Hippocampal formation (tissue), 2 donors: ENCODE measurements at places on chromosomes 12 and 14.

- DNase-seq: no peak
These were observed 25.0 kb downstream of the SH2B3 start for GRCh38 chr12:111430433-111431353.

GRCh38 chr14:81625343-81625742 is 91.7 kb upstream of the SEL1L start:
- no peak for DNase-seq

- DNase-seq: no peak
These were observed 35.5 kb downstream of the HECTD1 start for GRCh38 chr14:31172084-31172483.

DNA sequence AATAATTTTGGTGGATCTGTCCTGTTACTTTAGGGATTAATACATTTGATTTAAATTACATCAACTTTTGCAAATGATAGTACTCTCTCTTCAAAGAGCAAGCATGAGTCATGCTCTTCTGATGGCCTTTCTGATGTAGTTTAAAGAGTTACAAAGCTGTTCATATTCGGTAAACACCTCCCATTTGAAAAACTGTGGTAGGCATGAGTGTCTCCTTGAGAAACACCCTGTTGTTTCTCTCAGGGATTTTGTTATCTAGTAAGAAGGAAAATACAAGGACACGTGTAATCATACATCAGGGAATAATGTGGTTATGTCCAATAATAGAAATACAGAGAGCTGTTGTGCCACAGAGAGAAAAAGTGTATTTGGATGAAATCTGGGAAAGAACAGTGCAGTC is 53.3 kb upstream of the E2F7 start:
- no peak for DNase-seq

- no peak for DNase-seq
These were observed 37.7 kb downstream of the CFL2 start for GRCh38 chr14:34676516-34677211.

- DNase-seq: no peak
These were observed 97.1 kb downstream of the MYF5 start for GRCh38 chr12:80813820-80814219.

GRCh38 chr14:65170318-65170717 is 68.0 kb upstream of the MAX start:
- DNase-seq: peak; percentile 11

GRCh38 chr12:122203301-122204166 is at the start of gene B3GNT4:
Gene B3GNT4 (plus strand): TSS chr12:122203709. CDS start chr12:122204619, 910 bp downstream.
- no peak for DNase-seq

- no peak for DNase-seq
These were observed 111.5 kb upstream of the BCL2L14 start for GRCh38 chr12:11959117-11959823.

DNA sequence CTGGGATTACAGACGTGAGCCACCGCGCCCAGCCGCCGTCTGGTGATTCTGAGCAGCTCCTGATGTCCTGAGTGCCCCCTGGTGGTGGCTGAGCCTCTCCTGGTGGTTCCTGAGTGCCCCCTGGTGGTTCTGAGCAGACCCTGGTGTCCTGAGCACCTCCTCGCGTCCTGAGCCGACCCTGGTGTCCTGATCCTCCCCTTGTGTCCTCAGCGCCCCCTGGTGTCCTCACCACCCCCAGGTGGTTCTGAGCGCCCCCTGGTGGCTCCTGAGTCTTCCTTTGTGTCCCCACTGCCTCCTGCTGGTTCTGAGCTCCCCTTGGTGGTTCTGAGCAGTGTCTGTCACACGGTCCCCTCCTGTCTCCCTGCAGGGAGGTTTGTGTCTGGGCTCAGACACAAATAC is 1304.9 kb downstream of the TMEM121 start:
- DNase-seq: no peak

DNA sequence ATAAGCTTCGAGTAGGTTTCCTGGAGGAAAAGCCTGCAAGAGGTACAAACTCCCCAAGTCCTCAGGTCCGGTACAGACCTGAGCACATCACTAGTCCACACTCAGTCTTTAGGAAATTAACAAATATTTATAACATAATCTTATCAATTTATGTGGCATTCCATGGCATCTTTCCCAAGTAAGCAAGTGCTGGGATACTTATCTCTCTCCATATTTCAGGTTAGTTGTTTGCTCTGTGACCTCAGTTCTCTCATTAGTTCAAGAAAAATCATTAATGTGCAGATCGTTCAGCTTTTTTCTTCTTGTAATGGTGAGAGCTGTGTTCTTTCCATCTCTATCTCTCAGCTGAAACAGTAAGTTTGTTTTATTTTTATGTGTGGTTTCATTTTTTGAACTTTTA is 34.7 kb downstream of the SPATA7 start:
- DNase-seq: no peak

GRCh38 chr12:116650062-116650461 is 87.8 kb downstream of the SPRING1 start:
- no peak for DNase-seq

DNA sequence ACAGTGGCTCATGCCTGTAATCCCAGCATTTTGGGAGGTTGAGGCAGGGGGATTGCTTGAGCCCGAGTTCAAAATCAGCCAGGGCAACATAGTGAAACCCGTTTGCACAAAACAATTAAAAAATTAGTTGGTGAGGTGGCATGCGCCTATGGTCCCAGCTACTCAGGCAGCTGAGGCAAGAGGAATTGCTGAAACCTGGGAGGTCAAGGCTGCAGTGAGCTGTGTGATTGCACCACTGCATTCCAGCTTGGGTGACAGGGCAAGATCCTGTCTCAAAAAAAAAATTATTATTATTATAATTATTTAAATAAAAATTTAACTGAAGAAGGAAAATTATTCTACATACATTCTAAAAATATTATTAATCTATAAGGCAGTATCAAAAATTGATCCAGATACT is 164.1 kb downstream of the ITPR2 start:
- DNase-seq: no peak

- no peak for DNase-seq
These were observed 10.1 kb upstream of the NT5DC3 start for GRCh38 chr12:103851127-103851526.

DNA sequence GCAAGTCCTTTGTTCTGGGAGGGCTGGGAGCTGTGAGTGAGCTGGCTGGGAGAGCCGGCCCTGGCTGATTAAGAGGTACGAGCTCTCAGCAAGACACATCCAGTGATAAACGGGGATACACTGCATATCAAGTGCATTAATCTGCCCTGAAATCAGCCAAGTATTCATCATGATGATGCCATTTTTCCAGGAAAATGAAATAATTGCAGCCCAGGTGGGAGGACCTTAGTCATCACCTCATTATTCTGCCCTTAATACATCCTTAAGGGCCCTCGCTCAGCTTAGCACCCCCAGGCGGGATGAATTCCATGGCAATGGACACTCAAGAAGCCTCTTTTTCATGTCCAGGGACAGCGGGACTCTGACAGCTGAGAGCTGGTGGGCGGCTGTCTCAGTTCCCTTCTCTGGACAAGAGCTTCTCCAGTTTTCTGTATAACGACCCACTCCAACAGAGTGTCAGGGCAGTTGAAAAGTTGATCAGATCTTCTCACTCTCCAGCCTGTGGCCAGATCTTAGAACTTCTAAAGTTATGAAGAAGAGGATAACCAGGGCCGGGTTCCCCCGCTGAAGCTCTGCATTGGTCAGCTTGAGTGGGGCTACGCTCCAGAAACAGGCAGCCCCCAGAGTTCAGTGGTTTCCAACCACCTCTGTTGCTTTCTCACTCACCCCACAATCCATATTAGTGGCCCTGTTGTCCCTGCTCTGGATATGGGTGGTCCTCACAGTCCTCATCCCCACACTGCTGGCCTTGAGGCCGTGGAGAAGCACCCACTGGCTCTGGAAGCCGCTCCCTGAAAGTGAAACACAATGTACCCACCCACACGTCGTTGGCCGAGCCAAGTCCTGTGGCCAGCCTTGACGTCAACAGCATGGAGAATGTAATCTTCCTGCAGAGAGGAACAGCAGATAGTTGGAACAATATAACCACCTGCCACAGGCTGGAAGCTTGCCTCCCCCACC is 306.2 kb upstream of the DIO3 start:
- DNase-seq: no peak

GRCh38 chr12:102061096-102061559 is 663 bp downstream of the WASHC3 start:
- DNase-seq: no peak

- DNase-seq: no peak
These were observed 62.5 kb upstream of the GPR68 start for GRCh38 chr14:91307046-91307445.

DNA sequence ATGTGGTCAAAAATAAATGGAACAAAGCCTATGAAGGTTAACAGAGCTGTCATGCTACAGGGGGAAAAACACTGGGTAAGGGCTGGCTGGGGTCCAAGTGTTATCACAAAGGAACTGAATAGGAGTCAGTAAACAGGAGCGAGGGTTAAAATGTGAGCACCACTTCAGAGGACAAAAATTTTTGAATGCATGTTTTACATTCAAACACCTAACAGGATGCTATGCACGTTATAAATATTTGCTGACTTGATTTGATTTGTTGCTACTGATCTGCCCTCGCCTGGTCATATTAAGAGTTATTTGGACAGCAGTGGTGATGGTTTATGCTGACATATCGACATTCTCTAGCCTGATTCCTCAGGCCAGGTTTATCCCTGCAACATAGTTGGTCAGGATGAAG is 7.4 kb upstream of the KTN1 start:
- no peak for DNase-seq

DNA sequence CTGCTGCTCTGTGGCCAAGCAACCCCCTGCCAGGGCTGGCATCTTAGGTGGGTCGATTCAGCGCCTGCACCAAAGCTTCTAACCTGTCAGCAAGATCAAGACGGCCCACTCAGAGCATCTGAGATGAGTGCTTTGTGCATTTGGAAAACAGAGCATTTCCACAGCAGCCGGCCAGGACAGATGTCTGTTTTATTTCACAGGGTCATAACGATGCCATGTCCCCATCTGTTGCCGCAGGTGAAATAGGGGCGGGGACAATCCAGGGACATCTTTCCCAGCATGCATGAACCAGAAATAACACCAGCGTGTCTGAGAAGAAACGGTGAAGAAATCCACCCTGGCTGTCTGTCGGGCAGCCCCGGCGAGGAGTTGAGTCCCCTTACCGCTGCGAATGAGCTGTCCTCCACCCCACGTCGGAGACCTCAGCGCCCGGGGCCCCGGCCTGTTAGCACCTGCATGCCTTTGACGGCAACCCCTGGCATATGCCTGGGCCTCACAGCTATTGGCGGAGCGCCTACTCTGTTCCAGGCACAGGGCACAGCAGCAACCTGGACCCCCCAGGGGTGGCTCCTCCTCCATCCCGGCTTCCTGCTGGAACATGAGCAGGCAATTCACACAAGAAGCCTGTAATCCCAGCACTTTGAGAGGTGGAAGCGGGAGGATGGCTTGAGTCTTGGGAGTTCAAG is 30.6 kb upstream of the ULK1 start:
- no peak for DNase-seq

DNA sequence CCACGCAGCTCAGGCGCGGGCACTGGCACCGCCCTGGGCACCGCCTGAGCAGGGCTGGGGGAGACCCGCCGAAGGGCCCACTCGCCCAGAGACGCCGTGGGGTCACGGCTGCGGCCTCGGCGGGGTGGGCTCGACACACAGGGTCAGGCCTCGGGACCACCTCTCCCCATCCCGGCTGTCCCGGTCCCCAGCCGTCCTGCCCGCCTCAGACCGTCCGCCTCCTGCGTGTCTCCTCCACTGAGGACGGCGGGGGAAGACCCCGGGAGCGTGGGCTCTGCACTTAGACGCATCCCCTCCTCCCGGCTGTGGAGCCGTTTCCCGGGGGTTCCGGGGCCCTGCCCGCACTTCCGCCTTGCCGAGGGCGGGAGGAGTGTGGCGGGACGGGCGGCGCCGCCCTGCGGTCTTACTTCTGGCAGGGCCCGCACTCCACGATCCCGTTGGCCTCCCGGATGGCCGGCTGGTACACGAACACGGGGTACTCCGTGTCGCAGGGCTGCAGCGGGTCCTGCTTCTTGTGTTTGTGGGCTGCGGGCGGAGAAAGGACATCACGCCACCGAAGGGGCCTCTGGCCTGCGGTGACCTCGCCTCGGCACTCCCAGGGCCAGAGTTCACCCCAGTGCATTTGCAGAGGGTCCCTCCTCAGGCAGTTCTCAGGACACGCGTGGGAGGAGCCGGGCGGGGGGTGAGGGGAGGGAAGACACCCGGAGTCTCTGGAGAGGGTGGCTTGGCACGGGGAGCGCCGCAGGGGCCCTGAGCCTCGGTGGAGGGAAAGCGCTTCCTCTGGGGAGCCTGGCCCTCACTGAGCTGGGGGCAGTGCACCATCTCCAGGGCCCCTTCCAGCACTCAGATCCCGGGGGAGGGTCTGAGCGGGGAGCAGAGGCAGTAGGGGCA is 23.1 kb upstream of the LRTM2 start:
- no peak for DNase-seq

DNA sequence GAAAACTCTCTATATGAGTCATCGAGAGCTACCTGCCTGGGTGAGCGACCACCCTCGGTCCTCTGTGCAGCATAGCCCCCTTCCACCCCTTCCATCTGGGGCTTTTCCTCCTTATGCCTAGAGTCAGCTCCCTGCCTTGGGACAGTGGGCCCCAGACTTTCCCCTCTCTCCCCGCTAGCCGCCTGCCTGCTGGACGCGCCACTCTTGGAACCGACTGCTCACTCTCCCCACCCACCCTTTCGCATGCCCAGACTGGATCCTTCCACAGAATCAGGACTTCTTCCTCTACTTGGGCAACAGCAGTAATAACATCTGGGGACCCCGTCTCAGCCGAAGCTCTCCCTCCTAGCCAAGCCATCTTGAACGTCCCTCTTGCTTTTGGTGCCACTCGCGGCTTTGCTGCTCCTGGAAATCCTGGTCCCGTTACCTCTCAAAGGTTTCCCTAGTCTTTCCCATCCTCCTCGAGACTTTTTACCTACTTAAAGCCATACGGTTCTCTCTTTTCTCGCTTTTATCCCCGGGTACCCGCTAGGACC is 671 bp downstream of the ESYT1 start:
- no peak for DNase-seq

GRCh38 chr12:130835436-130835835 is 3.6 kb downstream of the STX2 start:
- DNase-seq: no peak

GRCh38 chr12:100830003-100830795 is 35.6 kb downstream of the ANO4 start:
- DNase-seq: no peak

DNA sequence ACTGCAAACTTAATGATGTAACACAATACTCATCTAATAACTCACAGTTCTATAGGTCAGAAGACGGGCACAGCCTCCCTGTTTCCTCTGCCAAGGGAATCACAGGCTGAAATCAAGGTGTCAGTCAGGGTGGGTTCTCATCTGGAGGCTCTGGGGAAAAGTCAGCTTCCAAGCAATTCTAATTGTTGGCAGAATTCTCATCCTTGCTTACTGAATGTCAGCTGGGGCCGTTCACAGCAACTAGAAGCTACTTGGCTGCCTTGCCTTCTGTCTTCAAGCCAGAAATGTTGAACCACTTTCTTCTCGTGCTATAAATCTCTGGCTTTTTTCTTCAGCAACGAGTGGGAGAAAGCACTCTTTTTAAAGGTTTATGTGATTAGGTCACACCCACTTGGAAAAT is 80.1 kb upstream of the PDZRN4 start:
- DNase-seq: no peak
